Renal pelvis (tissue), 12 donors: ENCODE measurements at places on chromosomes 1 and 21. TPM values are rescaled to one million over a fixed set of nuclear protein-coding genes. Genes with fewer than 3 reads are reported as not detected.

The TFF3 gene
- 6.7 TPM for polyA plus RNA-seq

The FLG gene
- polyA plus RNA-seq: 1.6 TPM

GRCh38 chr21:45175326-45176095 lies 101.1 kb downstream of the ADARB1 start:
- DNase-seq: no peak

DNA sequence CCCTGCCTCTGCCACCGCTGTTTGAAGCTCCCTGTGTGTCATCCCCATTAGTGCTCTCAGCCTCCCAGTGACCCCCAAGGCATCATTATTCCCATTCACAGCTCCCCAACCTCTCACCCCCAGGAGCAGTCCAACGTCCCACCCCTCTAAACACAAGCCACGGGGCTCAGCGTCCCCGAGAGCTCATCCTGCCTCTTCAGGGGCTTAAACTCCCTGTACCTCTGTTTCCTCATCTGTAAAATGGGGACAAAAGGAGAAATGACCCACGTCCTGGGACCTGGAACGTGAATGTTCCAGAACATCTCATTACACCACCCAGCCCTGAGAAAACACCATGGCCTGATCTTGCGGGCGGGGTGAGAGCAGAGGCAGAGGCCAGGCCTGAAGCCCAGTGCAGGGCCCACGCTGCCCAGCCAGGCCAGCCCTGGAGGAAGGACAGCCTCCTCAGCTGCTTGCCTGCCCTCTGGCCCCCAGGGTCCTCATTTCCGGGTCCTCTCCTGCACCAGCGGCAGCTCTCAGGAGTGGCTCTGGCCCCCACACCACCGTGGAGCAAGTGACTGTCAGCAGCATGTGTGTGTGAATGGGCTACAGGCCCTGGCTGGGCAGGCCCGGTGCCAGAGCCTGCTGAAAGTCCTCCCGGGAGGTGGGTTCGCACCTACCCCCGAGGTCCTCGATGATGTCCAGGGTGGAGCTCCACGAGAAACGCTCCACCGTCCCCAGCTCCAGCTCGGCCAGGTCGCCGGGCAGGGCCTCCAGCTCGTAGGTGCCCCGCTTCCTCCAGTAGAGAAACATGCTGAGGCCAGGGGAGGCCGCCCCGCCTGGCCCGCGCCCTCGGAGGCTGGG lies 14.1 kb upstream of the PLEKHG5 start:
- no peak for DNase-seq

GRCh38 chr21:42039470-42039901 lies 29.3 kb upstream of the ZBTB21 start:
- DNase-seq: no peak
